Right hindlimb (tissue), 1 donor: ENCODE measurements at places on chromosomes 1 and 21.

GRCh38 chr1:206824331-206824730 is 41.1 kb upstream of the IL20 start:
- no peak for DNase-seq

- no peak for DNase-seq
Observed at GRCh38 chr1:185681034-185681633, 53.1 kb upstream of the HMCN1 start.

GRCh38 chr1:18341291-18342069 is 139.2 kb upstream of the KLHDC7A start:
- no peak for DNase-seq

- DNase-seq = no peak
Observed at GRCh38 chr1:51453010-51453409, 66.1 kb downstream of the EPS15 start.

- DNase-seq = peak; percentile 71
Observed at GRCh38 chr21:45142469-45143308, 68.3 kb downstream of the ADARB1 start.

DNA sequence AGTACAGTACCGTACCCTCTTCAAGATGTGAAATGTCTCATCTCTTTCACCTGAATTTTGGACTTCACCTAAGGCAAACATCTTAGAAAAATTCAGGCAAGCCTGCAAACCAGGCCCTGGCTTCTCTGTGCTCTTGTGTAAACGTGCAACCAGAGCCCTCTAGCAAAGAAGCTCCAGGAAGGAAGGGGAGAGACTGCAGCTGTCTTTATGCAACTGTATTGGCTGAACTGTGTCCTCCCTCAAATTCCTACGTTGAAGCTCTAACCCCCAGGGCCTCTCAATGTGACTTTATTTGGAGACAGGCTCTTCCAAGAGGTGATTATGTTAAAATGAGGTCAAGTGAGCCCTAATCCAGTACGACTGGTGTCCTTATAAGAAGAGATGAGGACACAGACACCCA is 60.3 kb downstream of the SLC45A1 start:
- DNase-seq = no peak

GRCh38 chr21:28991861-28992525 is 684 bp downstream of the LTN1 start:
- DNase-seq = no peak

- DNase-seq = no peak
Observed at GRCh38 chr21:39776589-39776988, 31.6 kb downstream of the IGSF5 start.

DNA sequence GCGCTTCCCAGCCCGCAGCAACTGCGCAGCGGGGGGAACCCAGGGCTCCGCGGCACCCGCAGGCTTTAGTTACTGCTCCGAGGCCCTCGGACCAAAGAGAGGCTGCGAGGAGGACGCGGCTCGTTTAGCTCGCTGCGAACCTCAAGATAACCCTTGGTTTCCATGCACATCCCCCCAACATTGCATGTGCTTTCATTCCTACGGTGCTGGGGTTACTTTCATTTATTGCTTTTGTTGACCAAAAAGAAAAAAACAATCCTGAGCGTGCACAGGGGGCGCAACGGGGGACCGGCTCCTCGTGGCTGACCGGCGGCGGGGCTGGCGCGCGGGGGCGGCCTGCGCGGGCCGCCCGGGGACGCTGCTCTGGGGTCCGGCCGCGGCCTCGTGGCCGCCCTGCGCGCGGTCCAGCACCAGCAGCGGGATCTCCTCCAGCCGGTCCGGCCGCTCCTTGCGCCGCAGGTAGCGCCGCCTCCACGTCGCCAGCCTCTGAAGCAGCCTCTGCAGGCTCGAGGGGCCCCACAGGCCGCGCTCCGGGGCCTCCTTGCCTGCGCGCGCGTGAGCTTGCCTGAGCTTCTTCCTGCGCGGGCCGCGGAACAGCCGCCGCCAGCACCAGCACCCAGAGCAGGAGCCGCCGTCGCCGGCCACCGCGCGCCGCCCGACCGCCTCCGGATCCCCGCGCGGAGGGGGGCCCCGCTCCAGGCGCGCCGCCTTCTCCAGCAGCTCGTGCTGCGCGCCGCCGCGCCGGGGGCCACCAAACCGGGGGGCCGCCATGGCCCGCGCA is 77.4 kb downstream of the DESI2 start:
- DNase-seq = peak; percentile 72

GRCh38 chr1:160665330-160666078 is 18.7 kb upstream of the SLAMF1 start:
- DNase-seq = no peak

- DNase-seq = no peak
Observed at GRCh38 chr1:187513190-187513589, 684.4 kb downstream of the PLA2G4A start.

GRCh38 chr1:27136236-27136551 is 18.7 kb downstream of the SLC9A1 start:
- DNase-seq = no peak

GRCh38 chr21:41976611-41977010 is 22.8 kb upstream of the C2CD2 start:
- no peak for DNase-seq

- no peak for DNase-seq
Observed at GRCh38 chr1:175131095-175131494, 61.5 kb downstream of the KIAA0040 start.

- no peak for DNase-seq
Observed at GRCh38 chr1:80893115-80893514, 907.6 kb upstream of the ADGRL2 start.

- no peak for DNase-seq
Observed at GRCh38 chr1:64486193-64486592, 16.3 kb downstream of the CACHD1 start.
